Pancreas (tissue), 10 donors: ENCODE measurements at places on chromosomes 1 and 21. TPM values are rescaled to one million over a fixed set of nuclear protein-coding genes. Genes with fewer than 3 reads are reported as not detected.
A peak's percentile ranks its signal among the peaks of the same experiment; 100 is the strongest.

DNA sequence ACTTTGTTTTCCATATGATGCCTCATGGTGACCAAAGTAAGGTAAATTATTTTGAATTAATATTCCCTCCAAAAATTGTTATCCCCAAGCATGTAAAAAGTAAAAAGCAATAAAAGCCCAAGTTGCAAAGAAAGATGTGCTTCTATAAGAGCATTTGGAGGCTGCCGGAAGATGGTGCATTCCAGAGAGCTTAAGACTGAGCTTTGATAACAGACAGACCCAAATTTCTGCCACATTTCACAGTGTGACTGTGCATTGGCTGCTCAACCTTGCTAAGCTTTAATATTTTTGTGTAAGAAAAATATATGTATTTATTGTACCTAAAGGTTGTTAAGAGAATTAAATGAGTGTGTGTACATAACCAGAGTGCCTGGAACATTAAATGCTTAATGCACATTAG is 67.9 kb downstream of the CYYR1 start:
- no peaks in the 10 kb centered on the region for H3K4me1 ChIP-seq
- H3K36me3 ChIP-seq: no peaks in the 10 kb centered on the region
- no peak overlapping the region for H3K4me3 ChIP-seq
- H3K27me3 ChIP-seq: no peaks in the 10 kb centered on the region
- no peak for DNase-seq

DNA sequence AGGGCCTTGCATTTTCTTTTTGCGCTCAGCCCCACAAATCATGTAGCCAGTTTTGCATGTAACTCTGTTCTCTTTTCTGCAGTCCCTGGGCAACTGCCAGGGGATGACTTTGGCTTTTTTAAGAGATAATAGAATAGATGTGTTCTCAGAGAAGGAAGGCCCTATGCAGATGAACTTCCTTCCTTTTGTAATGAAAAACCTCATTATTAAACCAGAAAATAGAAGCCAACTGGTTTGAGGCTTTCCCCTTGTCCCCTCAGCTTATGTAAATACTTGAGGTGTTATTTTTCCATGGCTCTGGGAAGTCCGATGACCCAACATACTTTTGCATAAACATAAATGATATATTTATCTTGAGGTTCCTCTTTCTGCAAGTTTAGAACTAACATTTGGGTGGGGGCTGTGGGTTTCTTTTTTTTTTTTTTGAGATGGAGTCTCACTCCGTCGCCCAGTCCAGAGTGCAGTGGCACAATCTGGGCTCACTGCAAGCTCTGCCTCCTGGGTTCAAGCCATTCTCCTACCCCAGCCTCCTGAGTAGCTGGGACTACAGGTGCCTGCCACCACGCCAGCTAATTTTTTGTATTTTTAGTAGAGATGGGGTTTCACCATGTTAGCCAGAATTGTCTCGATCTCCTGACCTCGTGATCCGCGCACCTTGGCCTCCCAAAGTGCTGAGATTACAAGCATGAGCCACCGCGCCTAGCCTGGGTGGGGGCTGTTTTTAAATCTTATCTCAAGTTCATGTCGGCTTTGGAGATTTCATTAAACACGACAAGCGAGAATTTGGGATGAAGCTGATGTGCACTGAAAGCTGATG is 14.4 kb upstream of the FCRL5 start:
- no peaks in the 10 kb centered on the region for H3K36me3 ChIP-seq
- no peaks in the 10 kb centered on the region for H3K27me3 ChIP-seq
- H3K4me3 ChIP-seq: no peak overlapping the region
- no peak for DNase-seq
- no peaks in the 10 kb centered on the region for H3K4me1 ChIP-seq

DNA sequence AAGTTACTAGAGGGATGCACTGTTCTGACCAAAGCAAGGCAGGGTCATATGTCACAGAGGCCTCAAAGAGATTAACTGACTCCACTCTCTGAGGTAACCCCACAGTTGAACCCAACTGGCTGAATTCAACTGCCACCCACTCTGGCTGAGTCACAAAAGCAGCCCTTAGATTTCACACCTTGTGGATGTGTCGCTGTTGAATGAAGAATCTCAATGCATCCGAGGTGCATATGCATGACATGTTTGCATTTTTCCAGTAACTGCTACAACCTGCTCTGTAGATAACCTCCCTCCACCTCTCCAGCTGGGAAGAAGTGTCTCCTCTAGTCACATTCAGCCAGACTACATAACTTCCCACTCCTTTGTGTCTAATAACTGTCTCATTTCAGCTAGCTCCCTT is 27.9 kb upstream of the KIF21B start:
- no peak overlapping the region for H3K4me3 ChIP-seq
- DNase-seq: no peak
- no peaks in the 10 kb centered on the region for H3K27me3 ChIP-seq
- no peak overlapping the region for H3K27ac ChIP-seq
- peaks cover 3% of the 10 kb centered on the region for H3K4me1 ChIP-seq
- no peaks in the 10 kb centered on the region for H3K36me3 ChIP-seq

GRCh38 chr1:64546013-64546412 is 76.1 kb downstream of the CACHD1 start:
- no peaks in the 10 kb centered on the region for H3K27me3 ChIP-seq
- DNase-seq: no peak
- H3K4me3 ChIP-seq: no peak overlapping the region

The OR6N1 gene
- total RNA-seq: not detected

The NKAIN1 gene
- 0.23 TPM for total RNA-seq

GRCh38 chr1:156694690-156694962 is 10.8 kb downstream of the CRABP2 start:
- H3K4me3 ChIP-seq: no peak overlapping the region
- DNase-seq: peak; percentile 6
- H3K4me1 ChIP-seq: peaks cover 12% of the 10 kb centered on the region
- no peak overlapping the region for H3K27ac ChIP-seq
- H3K36me3 ChIP-seq: no peaks in the 10 kb centered on the region

- H3K36me3 ChIP-seq: no peaks in the 10 kb centered on the region
- DNase-seq: no peak
- no peak overlapping the region for H3K27ac ChIP-seq
- H3K4me1 ChIP-seq: no peaks in the 10 kb centered on the region
- no peaks in the 10 kb centered on the region for H3K27me3 ChIP-seq
- H3K4me3 ChIP-seq: no peak overlapping the region
These were observed 79.3 kb downstream of the RPS6KA1 start for GRCh38 chr1:26608895-26609294.

DNA sequence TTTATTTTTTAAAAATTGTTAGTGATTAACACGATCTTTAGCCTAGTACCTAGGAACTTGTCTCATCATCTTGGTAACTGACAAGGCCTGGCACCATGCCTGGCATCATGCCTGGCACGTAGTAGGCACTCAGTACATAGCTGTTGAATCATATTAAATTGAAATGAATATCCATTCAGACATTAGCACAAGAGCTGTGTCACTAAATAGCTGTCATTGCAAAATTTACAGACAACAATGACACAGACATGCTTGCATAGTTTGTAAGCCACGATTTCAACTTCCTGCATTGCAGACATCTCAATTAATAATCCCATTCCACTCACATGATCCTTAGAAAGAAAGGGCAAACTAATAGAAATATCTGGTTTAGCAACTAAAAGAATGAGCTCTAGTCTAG is 15.4 kb upstream of the PHACTR4 start:
- peak overlapping the region; percentile 46 for H3K27ac ChIP-seq
- H3K4me1 ChIP-seq: no peaks in the 10 kb centered on the region
- H3K4me3 ChIP-seq: no peak overlapping the region
- DNase-seq: no peak
- H3K27me3 ChIP-seq: no peaks in the 10 kb centered on the region

DNA sequence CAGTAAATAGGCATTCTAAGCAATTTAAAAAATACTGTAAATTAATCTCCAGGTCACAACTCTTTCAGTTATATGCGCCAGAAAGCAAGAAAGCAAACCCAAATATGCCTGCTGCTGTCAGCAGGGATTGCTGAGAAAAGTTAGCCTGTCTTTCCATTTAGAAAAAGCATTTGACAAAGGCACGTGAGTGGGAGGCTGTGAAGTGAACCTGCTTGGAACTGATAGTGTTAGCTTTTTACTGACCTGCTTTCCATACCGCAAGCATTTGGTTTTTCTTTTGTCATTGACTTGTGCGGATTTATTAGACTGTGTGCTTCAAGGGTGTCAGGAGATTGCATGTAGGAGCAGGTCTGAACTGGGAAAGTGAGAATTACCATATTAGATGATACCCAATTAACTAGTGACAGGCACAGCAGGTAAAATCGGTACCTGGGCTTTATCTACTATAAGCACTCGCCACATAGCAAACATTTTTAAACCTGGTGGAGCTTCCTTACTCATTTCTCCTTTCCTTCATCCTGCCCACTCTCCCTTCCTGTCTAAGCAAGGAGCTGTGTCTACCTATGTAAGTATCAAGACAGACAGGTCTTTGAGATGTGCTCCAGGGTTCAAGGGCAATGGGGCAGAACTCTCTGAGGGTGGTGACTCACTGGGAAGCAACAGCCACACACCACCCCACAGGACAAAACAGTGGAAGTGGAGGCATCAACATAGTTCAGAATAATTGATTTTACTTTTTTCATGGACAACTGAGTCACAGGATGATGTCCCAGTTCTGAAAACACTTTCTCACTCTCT is 323.9 kb downstream of the DISC1 start:
- no peaks in the 10 kb centered on the region for H3K4me1 ChIP-seq
- no peaks in the 10 kb centered on the region for H3K36me3 ChIP-seq
- H3K4me3 ChIP-seq: no peak overlapping the region
- no peaks in the 10 kb centered on the region for H3K27me3 ChIP-seq
- DNase-seq: no peak
- H3K27ac ChIP-seq: no peak overlapping the region

The CYP2J2 gene
- 4.8 TPM for total RNA-seq

The NDUFS2 gene
- 32.5 TPM for total RNA-seq

DNA sequence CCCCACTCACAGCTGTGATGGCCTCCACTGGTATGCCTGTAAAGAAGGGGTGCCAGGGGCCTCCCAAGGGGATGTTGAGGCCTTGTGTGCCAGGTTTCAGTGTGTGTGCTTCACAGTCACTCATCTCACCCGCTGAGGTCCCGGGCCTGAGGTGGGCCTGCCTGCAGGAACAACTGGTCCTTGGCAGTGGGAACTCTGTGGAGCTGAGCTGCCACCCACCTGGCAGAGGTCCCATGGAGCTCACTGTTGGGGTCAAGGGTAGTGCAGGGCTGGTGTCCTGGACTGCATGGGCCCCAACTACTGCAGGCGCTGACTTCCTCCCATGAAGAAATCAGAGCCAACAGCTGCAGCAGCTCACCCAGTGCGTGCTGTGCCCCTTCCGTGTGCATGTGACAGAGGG is 17.3 kb upstream of the ZNF678 start:
- no peak for DNase-seq
- H3K27ac ChIP-seq: no peak overlapping the region
- H3K4me3 ChIP-seq: no peak overlapping the region
- H3K4me1 ChIP-seq: peaks cover 9% of the 10 kb centered on the region

DNA sequence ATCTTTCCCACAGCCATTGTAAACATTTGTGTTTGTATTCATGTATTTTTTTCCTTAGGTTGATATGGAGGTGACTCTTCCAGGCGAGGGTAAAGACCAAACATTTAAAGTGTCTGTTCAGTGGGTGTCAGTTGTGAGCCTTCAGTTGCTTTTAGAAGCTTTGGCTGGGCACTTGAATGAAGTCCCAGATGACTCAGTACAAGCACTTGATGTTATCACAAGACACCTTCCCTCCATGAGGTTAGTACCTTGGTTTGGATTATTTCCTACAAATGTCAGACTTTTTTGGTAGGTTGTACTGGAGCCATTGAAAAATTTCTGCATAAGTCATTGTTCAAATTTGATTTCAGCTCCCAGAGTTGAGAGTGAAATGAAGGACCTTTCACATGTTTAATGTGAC is 17.4 kb downstream of the AGO4 start:
- H3K4me1 ChIP-seq: no peaks in the 10 kb centered on the region
- H3K36me3 ChIP-seq: no peaks in the 10 kb centered on the region
- no peak overlapping the region for H3K4me3 ChIP-seq

GRCh38 chr21:44847261-44848056 is 26.0 kb downstream of the PTTG1IP start:
- H3K27ac ChIP-seq: no peak overlapping the region
- peaks cover 26% of the 10 kb centered on the region for H3K36me3 ChIP-seq
- peaks cover 9% of the 10 kb centered on the region for H3K4me1 ChIP-seq
- H3K4me3 ChIP-seq: no peak overlapping the region
- no peaks in the 10 kb centered on the region for H3K27me3 ChIP-seq

DNA sequence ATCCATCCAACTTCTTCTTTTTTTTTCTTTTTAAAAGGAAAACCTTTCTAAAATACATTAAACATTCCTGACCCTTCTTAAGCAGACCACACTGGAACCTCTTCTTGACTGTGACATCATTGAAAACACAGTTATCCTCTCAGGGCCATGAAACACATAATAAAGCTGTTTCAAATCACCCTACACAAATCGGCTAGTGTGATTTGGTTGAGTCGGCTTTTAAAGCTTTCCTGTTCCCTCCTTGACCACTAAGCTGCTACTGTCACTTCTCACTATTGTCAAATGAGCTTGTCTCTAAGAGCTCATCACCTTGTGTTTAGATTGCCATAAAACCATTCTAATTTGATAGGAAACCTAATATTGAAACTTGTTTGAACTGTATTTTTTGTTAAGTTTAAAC is 5.9 kb downstream of the USP24 start:
- no peak for DNase-seq
- H3K27ac ChIP-seq: no peak overlapping the region
- H3K4me1 ChIP-seq: peaks cover 23% of the 10 kb centered on the region
- H3K4me3 ChIP-seq: no peak overlapping the region

The LRRN2 gene
- total RNA-seq: 1.5 TPM

The MYOG gene
- not detected for total RNA-seq

- H3K4me1 ChIP-seq: no peaks in the 10 kb centered on the region
- no peak overlapping the region for H3K27ac ChIP-seq
- no peaks in the 10 kb centered on the region for H3K36me3 ChIP-seq
- no peaks in the 10 kb centered on the region for H3K27me3 ChIP-seq
- H3K4me3 ChIP-seq: no peak overlapping the region
- no peak for DNase-seq
These were observed 949.7 kb downstream of the AMY1C start for GRCh38 chr1:104699433-104699832.

The OR2T29 gene
- total RNA-seq: not detected

GRCh38 chr1:47810964-47811682 is 186.1 kb downstream of the TRABD2B start:
- DNase-seq: no peak
- H3K4me1 ChIP-seq: no peaks in the 10 kb centered on the region
- no peaks in the 10 kb centered on the region for H3K27me3 ChIP-seq
- no peak overlapping the region for H3K27ac ChIP-seq
- no peak overlapping the region for H3K4me3 ChIP-seq

The PROX1 gene
- total RNA-seq: 32.8 TPM

- no peak overlapping the region for H3K27ac ChIP-seq
- no peak for DNase-seq
- no peaks in the 10 kb centered on the region for H3K27me3 ChIP-seq
- H3K4me1 ChIP-seq: no peaks in the 10 kb centered on the region
- peaks cover 18% of the 10 kb centered on the region for H3K36me3 ChIP-seq
These were observed 39.4 kb downstream of the PAFAH2 start for GRCh38 chr1:25958465-25958864.

DNA sequence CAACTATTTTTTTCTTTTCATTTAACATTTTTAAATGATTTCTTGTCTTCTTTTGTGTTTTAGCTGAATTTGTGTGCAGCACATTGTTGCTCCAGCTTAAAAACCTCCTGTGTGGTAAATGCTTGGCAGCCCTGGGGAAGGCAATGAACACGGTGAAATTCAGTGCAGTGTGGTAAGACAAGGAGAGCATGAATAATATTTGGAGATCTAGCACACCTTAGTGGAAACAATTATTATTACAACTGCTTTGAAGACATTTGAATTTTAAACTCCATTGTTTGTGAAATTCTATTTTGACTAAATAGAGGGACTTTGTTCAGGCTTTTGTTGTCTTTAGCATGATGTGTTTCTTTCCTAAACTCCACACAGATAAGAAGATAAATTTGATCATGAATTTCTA is 242.6 kb upstream of the CXADR start:
- DNase-seq: no peak
- no peaks in the 10 kb centered on the region for H3K27me3 ChIP-seq
- H3K27ac ChIP-seq: no peak overlapping the region
